ENCODE measurements at places on chromosomes 12 and 14.

- no peak for DNase-seq
These were observed 257.8 kb downstream of the NUAK1 start for GRCh38 chr12:105880824-105881388.

GRCh38 chr14:61065656-61066055, 84.6 kb downstream of the SLC38A6 start:
- DNase-seq: peak; percentile 73

- no peak for DNase-seq
These were observed 214.1 kb downstream of the RPAP3 start for GRCh38 chr12:47491516-47492305.

GRCh38 chr12:120959111-120959878, 19.0 kb upstream of the HNF1A start:
- no peak for DNase-seq

DNA sequence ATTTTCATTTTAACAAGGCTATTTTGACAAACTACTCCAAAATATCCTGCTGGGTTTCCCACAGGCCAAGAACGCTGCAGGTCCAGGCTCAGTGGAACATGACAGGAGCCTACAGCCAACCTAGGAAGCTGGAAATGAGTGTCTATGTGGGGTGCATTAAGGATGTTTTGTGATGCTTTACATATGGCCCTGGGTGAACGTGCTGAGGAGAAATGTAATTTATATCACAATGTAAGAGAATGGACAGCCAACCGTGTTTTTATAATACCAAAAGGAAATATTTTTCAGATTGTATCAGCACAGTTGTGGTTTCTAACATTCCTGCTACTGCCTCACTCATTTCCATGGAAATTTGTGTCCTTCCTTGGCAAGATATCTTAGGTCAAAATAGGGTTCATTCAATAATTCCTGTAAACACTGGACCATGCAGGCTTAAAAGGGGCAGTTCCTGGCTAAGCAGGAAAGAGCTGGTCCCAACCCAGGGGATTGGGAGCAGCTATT, 51.5 kb downstream of the ST8SIA1 start:
- DNase-seq: no peak

DNA sequence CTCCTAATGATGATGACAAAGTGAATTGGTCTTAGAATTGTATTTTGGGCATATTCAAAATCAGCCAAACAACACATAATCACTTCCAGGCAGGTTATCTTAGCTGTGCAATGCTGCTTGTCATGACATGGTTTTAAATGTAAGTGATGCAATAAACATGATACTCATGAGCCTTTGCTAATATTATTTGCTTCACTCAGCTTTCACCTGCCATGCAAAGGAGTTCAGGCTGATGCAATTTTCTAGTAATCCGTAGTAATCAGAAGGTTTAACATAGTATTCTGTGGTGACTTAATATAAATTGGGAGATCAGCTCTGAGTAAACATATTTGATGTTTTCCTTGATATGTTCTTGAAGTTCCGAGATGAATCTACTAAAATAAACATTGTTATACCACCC, 29.1 kb downstream of the TMEM260 start:
- DNase-seq: no peak

DNA sequence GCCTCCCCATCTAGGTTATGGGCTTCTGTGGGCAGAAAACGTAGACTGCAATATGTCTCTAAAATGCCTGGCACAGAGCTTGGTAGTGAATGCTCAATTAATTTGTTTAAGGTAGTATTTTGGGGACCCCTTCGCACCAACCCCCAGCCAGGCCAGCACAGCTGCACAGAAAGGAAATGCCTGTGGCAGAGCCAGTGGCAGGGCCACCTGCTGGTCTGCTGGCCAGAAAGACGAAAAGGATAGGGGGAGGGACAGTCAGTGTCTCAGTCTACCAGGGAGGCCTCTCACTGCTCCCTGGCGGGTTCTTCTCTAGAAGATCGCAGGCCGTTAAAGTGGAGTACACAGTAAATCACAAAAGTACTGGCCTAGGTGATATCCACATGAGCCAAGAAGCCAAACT, 3.5 kb downstream of the RAB15 start:
- no peak for DNase-seq

DNA sequence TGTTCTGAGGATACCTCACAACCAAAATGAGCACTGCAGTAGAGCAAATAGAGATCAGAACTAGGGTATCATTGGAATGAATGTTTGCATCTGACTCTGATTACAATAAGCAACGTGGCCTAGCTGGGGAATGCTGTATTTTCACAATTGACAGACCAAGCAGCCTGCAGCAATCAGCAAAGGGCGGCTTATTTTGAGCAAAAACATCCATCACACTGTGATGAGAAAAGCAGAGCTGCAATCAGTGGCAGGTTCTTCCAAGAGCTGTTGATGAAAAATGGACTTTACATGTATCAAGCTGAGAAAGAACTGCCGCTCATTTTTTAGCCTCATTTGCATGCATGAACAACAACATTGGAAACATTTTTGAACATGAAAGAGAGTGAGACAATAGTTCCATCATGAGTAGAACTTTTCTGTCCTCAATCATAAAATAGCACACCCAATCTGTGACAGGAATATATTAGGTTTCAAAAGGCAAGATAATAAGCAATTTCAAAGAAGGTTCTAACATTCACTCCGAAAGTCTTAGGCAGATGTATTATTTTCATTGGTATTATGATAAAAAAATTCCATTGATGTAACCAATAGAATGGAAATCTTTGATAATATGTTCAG, 249.7 kb upstream of the FBXO33 start:
- DNase-seq: no peak

DNA sequence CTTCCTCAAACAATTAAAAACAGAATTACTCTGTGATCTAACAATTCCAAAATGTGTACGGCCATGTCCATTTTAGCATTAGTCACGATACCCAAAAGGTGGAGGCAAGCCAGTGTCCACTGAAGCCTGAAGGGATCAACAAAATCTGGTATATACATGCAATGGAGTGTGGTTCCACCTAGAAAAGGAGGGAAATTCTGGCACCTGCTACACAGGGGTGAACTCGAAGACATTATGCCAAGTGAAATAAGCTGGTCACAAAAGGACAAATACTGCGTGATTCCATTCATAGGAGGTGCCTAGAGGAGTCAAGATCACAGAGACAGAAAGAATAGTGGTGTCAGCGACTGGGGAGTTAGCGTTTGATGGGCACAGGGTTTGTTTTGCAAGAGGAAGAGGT, 331.4 kb downstream of the MED13L start:
- no peak for DNase-seq

DNA sequence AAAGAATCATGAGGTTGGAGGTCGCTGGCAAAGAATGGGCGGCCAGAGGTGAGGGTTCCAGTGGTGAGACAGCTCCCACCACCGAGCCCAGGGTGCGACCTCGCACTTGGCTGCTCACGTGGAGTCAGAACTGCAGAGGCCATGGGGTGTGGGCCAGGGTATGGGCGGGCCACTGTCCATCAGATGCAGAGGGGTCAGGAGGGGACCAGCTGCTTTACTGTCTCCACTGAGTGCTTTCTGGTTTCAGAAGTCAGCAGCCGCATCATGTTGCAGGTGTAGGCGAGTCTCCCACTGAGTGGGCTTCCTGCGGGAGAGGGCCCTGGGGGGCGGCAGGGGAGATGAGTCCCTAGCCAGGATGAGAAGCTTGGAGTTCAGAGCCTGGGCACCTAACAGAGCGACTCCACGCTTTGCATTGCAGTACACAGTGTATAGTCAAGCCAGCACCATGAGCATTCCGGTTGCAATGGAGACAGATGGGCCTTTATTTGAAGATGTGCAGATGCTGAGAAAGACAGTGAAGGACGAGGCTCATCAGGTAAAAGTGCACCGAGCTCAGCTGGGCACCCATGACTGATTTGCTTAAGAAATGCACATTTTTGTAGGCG, 46.9 kb upstream of the DYNC1H1 start:
- DNase-seq: no peak

Data from DMS79 treated with DMSO at 0.1 percent for 48 hours (cell line).